ENCODE measurements at places on chromosomes 11 and 22.

GRCh38 chr22:17097062-17097461 is 12.3 kb downstream of the IL17RA start:
- ATAC-seq, result no peak

DNA sequence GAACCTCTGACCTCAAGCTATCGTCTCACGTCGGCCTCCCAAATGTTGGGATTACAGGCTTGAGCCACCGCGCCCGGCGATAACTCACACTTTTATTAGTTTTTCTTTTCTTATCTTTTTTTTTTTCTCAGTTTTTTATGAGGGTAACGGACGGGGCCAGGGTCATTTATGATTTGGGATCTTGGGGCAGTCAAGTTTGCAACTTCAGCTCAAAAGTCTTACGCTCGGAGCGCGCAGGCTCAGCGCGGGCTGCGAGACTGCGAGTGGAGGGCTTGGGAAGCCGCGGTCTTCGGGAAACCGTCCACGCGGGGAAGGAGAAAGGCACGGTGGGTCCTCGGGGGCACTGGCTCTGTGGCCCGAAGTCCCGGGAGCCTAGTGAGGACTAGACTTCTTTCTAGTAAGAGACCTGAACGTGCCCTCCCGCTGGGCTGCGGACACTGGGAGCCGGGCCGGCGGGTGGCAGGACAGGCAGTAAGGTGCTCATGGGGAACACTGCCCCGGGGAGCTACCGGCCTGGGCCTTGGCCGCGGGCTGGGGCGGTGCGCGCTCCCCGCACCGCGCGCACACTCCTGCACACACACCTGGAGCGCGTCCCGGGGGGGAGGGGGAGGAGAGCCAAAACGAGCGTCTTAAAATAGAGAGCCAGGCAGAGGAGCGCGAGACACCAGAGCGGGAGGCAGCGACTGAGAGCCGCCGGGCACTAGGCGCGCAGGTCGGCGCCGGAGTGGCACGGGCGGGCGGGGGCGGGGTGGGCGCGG is 476 bp upstream of the BARX2 start:
- no peak for ATAC-seq

DNA sequence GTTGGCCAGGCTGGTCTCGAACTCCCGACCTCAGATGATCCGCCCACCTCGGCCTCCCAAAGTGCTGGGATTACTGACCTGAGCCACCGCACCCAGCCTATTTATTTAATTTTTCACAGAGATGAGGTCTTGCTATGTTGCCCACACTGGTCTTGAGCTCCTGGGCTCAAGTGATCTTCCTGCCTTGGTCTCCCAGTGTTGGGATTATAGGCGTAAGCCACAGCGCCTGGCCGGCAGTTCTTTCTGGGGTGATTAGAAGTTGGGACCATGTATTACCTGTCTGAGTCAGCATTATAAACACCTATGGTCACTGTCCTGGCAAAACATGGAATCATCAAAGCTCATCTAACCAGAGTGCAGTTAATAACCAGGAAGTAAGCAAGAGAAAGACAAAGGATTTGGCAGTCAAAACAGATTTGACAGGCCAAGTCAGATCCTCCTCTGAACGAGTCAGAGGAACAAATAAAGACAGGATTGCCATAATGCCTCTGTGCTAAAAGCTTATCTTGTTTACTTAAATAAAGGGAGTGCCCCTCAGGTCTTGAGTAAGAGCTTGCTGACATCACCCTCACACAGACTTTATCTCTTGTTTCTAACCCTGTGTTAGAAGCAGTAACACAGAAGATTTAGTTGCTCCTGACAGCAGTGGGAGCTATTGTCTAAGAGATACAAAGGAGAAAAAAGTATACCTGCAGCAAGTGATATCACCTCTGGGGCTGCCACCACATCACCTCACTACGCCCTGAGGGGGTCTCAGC is 3.7 kb downstream of the SERPIND1 start:
- ATAC-seq, result no peak

DNA sequence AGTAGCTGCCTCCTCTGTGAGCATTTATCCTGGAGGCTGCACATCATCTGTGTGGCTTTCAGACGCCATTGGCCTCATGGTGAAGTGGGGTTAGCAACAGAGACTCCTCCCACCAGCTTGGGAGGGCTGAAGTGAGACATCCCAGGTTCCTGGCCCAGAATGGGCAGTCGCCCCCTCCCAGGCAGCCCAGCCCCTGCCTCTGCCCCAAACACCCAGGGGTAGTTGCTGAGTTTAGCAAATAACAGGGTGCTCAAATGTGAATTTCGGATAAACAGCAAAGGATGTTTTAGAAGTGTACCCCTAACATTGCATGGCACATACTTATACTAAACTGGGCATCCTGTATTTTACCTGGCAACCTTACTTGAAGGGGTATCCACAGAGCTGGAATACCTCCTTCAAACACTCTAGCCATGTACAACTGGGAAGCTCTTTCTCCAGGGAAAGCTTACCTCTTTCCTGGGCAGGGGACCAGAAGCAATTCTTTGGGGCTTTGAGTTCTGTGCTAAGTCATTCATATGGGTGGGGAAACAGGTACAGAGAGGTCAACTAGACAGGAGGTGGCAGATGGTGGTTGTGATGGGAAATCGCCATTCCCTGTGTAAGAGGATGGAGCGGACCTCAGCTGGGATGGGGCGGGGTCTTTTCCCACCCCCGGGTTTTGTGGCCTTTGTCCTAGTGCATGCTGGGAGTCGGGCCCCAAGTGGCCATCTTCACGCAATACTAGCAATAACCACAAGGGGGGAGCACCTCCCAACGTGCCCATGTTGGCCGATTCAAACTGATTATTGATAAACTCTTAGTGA is 19.3 kb downstream of the MTFP1 start:
- peak; percentile 56 for ATAC-seq

DNA sequence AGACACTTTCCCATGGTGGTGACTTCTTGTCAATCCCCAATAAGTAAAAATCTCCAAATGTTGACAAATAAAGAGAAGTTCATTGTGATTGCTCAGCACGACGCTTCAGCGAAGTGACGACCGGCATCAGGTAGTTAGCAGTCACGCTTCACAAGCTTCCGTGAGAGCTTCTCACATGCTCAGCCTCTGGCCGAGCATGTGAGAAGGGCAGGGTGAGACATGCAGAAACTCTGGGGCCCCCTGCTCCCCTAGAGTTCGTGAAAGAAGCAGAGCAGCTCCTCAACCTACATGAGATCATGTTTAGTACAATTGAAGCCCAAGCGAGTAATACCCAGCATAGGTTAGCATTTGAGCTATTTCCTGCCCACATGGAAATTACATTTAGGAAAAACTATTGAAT is 4.4 kb upstream of the C11orf16 start:
- ATAC-seq, result peak; percentile 50

GRCh38 chr22:48869161-48869560 is 958.5 kb downstream of the BRD1 start:
- ATAC-seq, result no peak

- no peak for ATAC-seq
Measured at GRCh38 chr11:61069427-61069826, 32.9 kb upstream of the CD5 start.

- no peak for ATAC-seq
Measured at GRCh38 chr11:36253238-36253637, 36.0 kb downstream of the COMMD9 start.

DNA sequence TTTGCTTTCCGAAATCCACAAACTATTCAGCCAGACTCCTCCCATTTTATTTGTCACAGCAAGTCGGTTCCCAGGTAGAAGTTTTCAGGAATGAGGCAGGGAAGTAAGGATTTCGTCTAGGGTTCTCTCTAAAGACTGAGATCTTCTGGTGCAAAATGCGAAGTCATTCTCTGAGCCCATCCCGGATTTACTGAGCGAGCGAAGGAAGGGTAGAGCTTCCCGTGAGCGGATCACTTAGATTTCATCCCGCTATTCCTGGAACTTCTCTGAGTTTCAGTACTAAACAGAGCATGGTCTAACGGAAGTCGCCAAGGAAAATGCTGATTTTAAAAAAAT is 3.1 kb upstream of the CALCA start:
- no peak for ATAC-seq

DNA sequence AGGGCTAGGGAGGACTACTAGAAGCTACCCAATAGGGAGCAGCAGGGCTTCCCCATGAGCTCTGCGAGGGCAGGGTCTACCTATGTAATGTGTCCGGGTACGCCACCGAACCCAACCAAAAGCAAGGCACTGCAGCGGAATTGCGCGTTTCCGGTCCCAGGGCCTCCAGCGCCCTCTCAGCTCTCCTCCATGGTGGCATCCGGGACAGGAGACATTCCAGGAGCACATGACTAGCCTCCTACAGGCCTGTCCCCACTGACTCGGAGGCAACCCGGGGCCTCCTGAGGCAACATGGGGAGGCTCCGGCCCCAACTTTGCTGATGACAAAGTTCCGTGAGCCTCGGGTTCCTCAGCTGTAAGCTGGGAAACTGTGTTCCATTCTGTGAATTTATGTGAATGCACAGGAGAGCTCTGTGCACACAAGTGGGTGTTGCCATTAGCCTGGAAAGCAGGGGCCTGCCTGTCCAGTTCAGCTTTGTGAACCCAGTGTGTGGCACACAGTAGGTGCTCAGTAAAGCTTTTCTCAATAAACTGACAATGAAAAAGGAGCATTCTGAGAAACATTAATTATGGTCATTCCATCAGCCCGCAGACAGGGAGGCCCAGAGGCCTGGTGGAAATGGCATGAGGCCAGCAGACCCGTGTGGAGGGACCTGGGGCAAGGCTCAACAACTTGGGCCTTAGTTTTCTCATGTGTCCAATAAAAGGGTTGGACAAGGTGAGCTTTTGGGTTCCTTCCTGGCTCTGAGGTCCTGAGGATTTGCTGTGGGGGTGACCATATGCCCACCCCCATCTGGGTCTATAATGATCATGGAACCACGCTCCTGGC is 50.3 kb downstream of the CHRDL2 start:
- no peak for ATAC-seq

- ATAC-seq, result no peak
Measured at GRCh38 chr11:774873-775592, 2.3 kb downstream of the GATD1 start.

DNA sequence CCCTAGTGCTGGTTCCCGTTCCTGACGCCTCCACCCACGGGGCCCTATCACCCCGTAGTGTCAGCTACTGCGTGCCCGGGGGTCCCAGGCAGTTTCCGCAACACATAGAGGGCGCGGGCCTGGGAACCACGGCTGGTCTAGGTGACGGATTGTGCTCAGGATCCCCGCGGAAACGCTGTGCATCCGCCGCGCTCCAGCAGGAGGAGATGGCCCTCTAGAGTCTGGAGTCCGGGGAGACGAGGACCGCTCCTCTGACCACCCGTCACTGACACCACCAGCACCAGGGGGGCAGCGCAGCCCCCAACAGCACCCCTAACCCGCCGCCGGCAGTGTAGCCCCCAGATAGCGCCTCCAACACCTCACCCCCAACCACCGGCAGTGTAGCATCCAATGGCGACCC is 4.4 kb upstream of the RFPL3 start:
- ATAC-seq, result no peak

DNA sequence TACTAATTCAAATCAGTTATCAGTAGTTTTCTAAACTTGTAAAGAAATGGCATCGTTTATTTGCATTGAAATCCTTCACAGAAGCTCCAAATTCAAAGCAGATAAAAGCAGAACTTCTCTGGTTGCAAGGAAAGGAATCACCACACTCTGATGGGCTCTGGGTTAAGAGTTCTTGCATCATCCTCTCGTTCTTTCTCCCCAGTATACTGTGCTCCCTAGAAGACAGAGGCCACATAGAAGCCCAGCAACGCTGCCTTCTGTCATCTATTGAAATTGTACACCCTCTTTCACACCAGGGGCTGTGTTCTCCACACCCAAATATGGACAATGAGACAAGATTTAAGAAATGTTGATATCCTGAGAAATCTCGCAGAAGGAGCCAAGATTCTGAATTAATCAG is 29.3 kb downstream of the FAT3 start:
- no peak for ATAC-seq

DNA sequence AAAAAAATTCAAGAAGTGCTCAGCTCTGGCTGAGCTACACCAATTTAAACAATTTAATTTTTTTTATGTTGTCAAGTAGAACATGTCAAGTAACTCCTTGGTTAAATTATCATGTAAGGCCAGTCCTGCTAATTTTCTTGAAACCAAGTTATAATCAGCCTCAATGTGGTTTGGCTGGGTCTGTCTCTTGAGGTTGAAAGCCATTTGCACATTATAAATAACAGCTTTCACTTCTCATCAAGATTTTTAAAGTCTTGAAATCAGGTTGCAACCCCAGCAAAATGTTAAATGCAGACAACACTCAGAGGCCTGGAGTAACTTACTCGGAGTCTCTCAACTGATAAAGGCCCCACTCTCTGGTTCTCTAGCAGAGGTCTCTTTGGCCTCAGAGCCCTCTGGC is 324.4 kb downstream of the BRD1 start:
- no peak for ATAC-seq

- ATAC-seq, result peak; percentile 94
Measured at GRCh38 chr22:42519525-42520401, at the start of gene RRP7A. TSS of gene RRP7A (minus strand) at chr22:42519796. CDS start at chr22:42519786, 10 bp downstream.

DNA sequence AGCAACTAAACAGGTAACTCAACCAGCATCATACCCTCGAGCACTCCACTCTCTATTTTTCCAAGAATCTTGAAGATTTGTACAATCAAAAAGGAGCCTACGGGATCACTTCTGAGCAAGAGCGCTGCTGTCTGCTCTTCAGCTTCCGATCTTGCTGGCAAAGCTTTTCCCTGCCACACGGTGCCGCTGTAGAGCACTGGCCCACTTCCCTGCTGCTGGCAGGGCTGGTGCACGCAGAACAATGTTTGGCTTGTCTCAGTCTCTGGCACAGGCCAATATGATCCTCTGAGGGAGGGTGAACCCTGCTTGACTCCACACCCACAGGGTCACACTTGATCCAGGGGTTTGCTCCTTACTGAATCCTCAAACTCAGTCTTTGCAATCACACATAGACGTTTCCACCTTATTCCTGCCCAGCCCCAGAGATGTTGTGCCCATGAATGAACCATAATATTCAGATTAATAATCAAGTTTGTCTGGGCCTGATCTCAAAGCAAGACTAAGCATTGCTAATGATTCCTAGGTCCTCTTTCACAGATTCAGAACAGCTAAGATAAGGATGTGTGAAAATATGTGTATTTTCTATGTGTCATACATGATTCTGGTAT is 536.6 kb downstream of the SOX6 start:
- ATAC-seq, result no peak

- ATAC-seq, result no peak
Measured at GRCh38 chr11:47932544-47932943, 47.8 kb upstream of the PTPRJ start.

- ATAC-seq, result peak; percentile 55
Measured at GRCh38 chr11:36540998-36541397, 26.8 kb upstream of the RAG1 start.

- ATAC-seq, result no peak
Measured at GRCh38 chr11:47941907-47942558, 38.3 kb upstream of the PTPRJ start.

DNA sequence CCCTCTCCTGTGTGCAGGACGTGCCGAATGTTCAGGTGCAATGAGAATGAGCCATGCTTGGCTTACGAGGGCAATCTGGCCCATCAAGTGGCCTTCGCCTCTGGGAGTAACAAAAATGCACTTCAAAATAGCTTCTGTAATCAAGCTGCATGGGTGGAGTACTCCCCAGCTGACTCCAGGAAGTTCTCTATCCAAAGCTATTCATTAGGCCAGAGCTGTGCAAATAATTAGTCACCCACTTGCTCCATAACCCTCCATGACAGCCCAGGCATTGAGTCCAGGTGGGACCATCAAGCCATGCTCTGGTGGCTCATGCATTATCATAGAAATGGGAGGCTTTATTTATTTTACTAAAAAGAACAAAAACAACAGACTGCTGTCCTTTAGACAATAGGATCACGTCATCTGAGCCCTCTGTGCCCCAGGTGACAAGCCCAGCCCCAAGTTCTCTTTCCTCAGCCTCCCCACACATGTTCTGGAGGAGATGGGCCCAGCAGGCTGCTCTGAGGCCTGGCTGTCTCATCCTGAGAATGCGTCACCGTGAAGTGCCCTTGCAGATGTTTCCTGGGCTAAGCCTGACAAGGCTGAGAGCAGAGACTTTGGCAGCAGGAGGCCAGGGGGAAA is 244.7 kb downstream of the ETS1 start:
- peak; percentile 91 for ATAC-seq
